ENCODE measurements at places on chromosomes 3 and 15.

DNA sequence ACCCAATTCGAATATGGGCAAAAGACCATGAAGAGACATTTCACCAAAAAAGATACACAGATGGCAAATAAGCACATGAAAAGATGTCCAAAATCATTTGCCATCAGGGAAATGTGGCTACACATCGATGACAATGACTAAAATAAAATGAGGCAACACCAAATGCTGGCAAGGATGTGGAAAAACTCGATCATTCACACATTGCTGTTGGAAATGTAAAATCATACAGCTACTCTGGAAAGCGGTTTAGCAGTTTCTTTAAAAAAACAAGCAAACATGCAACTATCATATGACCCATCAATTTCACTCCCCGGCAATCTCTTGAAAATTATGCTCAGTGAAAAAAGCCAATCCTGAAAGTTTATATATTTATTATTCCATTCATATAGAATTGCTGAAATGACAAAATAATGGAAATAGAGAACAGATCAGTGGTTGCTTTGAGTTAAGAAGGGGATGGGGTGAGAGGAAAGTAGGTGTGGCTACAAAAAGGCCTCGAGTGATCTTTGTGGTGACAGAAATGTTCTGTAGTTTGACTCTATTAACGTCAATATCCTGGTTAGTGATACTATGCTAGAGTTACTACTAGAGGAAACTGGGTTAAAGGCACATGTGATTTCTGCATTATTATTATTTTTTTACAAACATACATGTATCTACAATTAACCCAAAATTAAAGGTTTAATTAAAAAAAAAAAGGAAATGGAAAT is 45.0 kb downstream of the DLG1 start:
- DNase-seq, result no peak

DNA sequence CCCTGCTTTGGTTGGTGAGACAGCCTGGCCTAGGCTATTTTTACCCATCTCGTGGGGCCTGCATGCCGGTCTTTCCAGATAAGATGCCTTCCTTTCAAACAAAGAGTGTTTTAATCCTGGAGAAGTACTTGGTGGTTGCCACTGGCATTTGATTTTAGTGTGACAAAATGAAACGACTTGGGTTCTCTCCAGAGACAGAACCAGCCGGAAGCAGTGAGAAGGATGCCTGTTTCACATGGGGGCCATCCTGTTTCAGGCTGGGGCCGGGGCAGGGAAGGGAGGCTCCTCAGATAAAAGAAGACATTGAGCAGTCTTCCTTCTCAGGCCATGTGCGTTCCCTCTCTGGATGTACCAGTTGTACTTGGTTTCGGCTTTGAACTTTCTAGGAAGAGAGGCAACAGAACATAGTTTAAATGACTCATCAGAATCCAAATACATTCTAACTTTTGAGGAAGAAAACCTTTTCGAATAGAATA is 74.9 kb downstream of the TOP2B start:
- DNase-seq, result no peak

GRCh38 chr3:33391255-33391995 is 48.8 kb downstream of the UBP1 start:
- no peak for DNase-seq

- no peak for DNase-seq
These were observed 542.5 kb upstream of the LMCD1 start for GRCh38 chr3:7959094-7959493.

- no peak for DNase-seq
These were observed 21.6 kb downstream of the SLC6A6 start for GRCh38 chr3:14423963-14424362.

GRCh38 chr3:194189243-194189791 is 53.4 kb downstream of the HES1 start:
- DNase-seq, result no peak

DNA sequence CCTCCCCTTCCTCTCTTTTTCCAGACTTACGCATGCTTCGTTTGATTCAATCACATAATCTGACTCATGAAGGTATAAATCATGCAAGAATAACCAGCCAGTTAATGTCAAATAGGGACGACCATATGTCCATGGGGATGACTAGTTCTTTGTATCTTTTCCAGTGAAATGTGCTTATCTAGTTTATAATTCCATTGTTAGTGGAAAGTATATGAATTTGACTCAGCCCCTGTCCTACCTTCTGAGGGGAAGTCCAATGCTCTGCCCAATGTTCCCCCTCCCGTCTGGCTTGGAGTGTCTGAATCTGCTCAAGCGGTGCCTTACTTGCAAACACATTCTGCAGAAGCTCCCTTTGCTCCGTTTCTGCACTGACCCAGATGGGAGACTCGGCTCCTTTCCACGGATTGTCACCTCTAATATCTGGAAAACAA is 55.0 kb upstream of the EPHB3 start:
- DNase-seq, result no peak

DNA sequence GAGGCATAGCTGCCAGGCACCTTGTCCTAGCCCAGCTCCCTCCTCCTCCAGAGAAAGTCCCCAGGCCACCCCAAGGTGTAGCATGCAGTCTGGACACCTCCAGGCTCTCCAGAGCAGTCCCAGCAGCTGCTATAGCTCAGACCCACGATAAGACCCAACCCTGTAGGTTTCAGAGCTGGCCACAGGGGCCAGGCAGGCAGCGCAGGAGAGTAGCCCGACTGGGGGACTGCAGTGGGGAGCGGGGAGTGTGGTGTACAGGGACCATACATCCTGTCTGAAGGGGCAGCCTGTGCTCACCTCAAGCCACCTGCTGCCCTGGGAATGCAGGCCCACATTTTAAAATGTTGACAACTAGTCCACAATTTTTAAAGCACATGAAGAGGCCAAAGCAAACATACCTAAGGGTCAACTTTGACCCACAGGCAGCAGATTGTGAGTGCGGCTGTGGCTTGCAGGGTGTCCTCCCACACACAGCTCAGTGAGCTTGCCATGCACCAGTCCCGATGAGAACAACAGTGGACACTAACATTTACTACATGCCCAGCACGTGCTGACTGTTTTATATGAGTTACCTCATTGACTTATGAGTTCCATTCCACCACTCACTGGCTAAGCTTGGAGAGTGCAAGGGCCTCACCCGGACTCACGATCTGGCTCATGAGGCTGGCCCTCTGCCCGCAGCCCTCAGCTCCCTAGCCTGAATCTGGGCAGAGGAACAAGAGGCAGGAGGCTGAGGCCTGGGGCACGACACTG is 81.4 kb downstream of the DNAJB8 start:
- no peak for DNase-seq

DNA sequence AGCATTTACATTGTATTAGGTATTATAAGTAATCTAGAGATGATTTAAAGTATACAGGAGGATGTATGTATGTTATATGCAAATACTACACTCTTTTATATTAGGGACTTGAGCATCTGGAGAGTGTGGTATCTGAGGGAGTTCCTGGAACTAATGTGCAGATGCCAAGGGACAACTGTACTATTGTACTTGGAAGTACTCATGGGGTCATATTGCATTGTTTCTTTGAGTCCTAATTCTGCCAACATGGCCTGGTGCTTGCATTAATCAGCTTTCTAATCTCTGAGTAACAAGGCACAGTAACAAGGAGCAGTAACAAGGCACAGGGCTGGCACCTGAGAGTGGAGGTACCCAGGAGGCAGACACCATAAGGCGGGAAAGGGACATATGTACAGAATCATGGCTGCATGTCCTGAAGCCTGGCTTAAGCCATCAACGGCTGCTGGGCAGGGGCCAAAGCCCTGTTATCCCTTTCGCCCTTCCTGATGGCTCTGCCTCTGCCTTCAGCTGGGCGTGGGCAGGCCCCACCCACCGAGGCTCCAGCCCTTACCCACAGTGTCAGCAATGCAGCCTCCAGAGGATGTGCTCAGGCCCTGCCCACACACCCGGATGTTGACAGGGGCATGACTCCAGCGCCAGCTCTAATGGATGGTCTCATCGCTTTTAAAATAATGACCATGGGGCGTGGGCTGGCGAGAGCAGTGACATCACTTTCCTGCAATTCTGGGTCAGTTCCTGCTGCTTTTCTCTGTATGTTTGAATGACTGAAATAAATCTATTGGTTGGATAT is 22.9 kb downstream of the CEMIP start:
- no peak for DNase-seq

DNA sequence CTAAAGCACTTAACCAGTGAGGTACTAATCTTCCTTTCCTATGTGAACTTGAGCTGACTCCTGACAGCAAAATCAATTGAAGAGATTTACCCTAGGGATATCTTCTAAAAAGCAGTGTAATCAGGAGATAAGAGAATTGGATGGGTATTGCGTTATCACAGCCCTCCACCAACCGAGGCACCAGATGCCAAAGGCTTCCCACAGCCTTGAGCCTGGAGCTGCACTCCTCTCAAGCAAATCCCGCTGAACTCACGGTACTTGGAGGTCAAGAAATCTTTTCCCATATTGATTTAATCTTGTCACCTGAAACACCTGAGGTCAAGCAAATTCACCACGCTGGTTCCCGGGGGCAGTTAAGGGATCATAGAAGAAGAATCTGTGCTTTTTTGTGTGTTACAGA is 346.8 kb downstream of the TBL1XR1 start:
- DNase-seq, result no peak

DNA sequence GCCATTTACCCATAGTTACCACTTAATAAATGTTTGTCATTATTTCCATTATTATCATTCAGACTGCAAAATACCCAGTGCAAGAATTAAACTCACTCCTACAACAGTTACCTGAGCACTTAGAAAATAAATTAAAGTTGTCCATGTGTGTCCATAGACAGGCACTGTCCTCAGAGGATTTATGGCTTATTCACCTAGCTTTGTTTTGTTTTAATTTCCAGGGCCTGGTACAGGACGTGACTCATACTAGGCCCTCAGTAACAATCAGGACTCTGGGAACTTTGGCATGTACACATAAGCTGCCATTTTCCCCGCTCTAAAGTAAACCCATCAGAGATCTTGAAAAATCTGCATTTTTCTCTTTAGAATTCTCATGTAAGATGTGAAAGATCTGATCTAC is 458.5 kb upstream of the ARRDC4 start:
- DNase-seq, result no peak

DNA sequence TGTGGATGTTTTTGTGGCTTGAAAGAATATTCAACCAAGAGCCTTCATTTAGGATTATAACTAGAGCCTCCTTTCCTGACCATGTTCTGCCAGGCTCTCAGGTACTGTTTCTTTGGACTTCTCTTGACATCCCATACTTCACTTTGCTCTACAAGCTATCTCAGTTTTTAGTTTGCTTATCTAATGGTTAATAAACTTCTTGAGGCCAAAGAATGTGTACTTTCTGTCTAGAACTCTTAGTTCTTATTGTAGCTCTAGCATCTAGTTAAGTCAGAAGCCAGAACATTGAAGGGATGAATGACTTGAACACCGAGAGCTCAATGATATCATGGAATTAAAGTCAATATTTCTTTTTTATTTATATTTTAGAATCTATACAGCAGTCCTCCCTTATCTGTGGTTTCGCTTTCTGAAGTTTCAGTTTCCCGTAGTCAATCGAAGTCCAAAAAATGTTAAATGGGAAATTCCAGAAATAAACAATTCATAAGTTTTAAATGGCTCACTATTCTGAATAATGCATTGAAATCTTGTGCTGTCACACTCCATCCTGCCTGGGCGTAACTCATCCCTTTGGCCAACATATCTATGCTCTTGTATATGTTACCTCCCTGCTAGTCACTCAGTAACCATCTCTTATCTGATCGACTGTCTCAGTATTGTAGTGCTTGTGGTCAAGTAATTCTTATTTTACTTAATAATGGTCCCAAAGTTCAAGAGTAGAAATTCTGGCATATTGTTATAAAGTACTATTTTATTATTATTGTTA is 368.6 kb upstream of the RBMS3 start:
- DNase-seq, result no peak

DNA sequence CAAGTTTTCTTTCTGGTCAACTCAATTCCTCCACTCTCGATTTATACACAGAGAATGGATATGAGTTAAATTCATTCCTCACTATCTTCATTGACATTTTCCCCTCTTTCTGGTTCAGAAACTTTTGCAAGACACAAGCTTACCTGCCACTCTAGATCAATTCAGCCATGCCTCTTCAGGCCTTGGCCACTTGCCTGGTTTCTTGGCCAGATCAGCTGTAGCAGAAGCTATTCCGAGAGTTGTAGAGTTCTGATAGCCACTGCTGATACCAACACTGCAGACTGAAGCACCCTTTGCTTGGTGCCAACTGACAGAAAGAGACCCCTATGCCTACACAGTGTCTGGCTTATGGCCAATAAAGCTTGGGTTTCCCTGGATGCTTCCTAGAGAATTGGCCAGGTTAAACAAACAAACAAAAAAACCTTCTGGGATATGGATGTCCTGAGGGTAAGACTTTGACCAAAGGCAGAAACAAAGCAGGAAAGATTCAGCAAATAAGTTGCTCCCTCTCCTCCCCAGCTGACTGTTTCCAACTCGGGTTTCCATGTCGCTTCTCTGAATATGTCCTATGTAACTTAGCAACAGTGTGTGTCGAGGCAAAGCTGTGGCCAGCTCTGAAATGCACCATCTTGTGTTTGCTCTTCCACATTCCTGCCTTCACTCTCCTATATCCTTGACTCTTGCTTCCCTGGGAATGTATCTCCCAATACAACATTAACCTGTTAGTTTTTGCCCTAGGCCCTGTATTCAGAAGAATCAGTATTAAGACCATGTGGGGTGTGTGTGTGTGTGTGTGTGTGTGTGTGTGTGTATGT is 521.6 kb downstream of the EPHA3 start:
- no peak for DNase-seq

DNA sequence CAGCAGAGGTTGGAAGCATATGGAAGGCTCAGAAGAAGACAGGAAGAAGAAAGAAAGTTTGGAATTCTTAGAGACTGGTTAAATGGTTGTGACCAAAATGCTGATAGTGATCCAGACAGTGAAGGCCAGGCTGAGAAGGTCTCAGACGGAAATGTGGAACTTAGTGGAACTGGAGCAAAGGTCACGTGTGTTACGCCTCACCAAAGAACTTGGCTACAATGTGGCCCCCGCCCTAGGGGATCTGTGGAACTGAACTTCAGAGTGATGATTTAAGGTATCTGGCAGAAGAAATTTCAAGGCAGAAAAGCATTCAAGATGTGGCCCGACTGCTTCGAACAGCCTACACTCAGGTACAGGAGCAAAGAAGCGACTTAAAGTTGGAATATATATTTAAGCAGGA is 83.1 kb downstream of the MYO5A start:
- DNase-seq, result no peak

GRCh38 chr15:42688301-42688700 is 48.6 kb downstream of the CDAN1 start:
- no peak for DNase-seq

GRCh38 chr3:10284496-10284895 is 8.3 kb downstream of the GHRL start:
- DNase-seq, result no peak
